K562 (cell line): ENCODE measurements at places on chromosomes 11 and 22.
A peak's percentile ranks its signal among the peaks of the same experiment; 100 is the strongest.

- DNase-seq = no peak
Observed at GRCh38 chr11:61037441-61038093, 64.7 kb upstream of the CD5 start.

DNA sequence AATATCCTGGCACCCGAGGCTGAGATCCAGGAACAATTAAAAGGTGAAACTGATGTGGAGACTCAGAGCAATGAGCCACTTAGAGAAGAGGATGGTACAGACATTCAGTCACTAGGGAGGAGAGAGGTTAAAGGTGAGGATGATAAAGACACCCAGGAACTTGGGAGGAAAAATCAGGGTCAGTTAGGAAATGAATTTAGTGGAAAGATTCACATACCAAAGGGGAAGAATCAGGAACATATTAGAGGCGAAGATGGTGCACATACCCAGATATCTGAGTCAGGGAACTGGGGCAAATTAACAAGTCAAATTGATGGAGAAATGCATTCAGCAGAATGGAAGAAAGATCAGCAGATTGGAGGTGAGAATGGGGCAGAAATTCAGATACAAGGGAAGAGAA, 4.1 kb upstream of the MEI1 start:
- DNase-seq = no peak

DNA sequence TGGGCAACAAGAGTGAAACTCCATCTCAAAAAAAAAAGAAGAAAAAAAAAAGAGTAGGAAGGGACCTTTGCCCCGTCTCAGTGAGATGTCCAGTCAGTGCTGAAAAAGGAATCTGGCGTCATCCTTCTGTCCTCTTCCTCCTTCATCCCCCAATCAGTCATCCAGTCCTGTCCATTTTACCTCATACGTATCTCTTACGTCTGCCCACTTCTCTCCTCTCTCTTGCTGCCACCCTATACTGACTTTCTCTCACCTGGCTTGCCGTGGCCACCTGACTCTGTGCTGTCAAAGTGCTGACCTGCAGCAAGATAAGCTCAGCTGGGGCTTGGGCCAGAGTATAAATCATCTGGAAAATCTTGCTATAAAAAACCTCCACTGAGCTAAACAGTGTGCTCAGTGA, 13.6 kb downstream of the SEPTIN3 start:
- DNase-seq = no peak

- DNase-seq = no peak
Observed at GRCh38 chr22:28406246-28406645, 273.4 kb downstream of the TTC28 start.

DNA sequence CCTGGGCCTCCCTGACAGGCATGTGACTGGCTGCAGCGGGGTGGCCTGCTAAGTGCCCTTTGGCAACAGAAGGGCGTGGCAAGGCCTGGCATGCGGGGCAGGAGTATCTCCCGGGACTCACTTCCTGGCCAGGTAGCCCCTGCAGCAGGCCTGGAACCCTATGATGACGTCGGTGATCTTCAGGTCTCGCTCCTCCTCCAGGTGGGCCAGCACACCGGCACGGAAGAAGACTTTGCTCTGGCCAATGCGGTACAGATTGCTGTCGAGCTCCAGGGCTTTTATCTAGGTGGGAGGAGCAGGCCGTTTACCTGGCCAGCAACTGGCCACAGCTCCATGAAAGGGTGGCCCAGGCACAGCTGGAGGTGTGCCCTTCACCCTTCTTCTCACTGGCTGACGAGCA, 50.9 kb downstream of the APOL1 start:
- DNase-seq = no peak

DNA sequence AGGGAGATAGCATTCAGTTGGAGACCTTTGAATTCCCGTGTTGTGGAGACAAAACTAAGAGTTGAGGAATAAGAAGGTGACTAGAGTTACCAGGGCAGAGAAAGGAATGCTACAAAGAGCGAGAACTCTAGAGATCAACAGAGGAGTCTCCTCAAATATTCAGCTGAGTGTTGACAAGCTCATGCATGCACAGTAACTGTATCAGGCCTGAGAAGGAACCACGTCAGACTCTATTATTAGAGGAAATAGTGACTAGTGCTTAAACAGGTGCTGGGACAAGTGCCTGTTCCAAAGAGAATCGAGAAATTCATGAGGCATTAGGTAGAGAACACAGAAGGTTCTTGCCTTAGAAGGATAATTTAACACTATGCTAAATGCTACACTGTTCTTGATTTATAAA, 333.8 kb upstream of the CHORDC1 start:
- no peak for DNase-seq

- DNase-seq = peak; percentile 39
Observed at GRCh38 chr22:50696799-50697561, 24.4 kb downstream of the SHANK3 start.

DNA sequence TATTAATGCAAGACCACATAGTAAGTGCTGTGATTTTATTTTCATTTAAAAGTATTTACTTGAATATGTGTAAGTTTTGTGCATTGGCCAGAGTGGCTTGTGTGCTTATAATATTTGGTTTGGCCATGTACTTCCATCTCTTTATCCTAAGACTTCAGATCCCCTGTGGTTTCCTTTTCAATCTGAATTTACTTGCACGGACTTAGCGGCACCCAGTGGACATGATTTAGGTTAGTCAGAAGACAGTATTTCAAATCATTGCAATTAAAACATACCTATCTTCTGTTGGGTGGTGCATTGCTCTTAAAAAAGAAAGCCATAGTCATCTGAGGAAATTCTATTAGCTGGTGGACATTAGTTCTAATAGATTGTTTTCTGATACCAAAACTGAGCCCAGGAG, 30.7 kb downstream of the PIWIL4 start:
- DNase-seq = peak; percentile 10

GRCh38 chr11:69241844-69242243, 52.1 kb upstream of the MYEOV start:
- no peak for DNase-seq

DNA sequence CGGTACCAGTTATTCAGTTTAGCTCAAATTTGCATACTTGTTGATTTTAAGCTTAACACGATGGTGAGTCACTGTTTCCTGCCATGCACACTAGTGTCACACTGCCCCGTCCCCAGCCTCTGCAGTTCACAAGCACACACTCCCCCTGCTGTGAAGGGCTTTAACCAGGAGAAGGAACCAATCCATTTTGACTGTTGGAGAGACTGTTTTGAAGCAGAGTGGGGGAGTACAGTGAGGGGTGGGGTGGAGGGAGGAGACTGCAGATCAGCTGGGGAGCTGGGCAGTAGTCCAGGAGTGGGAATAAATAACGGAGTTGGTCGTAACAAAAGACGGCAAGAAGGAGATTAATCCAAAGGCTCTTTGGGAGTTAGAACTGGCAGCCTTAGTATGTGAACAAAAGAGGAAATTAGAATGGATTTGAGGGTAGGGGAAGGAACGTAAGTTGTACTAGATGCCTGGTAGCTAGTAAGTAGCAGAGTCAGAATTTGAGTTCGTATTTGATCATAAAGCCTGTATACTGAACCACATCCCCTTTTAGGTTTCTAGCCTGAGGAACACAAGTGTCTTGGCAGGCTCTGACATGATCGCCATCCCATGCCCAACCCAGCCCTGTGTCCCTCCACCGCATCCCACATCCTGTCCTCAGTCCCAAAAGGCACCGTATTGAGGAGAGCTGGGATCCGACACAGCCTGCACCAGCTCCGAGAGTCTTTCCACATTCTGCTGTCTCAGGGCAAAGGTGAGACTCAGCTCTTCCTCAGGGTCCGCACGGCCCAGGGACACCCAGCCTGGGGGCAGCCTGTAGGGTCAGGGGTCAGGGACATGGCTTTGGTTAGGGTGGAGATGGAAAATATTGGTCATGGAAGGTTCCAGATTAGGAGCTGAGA, 862 bp downstream of the TPP1 start:
- peak; percentile 77 for DNase-seq

DNA sequence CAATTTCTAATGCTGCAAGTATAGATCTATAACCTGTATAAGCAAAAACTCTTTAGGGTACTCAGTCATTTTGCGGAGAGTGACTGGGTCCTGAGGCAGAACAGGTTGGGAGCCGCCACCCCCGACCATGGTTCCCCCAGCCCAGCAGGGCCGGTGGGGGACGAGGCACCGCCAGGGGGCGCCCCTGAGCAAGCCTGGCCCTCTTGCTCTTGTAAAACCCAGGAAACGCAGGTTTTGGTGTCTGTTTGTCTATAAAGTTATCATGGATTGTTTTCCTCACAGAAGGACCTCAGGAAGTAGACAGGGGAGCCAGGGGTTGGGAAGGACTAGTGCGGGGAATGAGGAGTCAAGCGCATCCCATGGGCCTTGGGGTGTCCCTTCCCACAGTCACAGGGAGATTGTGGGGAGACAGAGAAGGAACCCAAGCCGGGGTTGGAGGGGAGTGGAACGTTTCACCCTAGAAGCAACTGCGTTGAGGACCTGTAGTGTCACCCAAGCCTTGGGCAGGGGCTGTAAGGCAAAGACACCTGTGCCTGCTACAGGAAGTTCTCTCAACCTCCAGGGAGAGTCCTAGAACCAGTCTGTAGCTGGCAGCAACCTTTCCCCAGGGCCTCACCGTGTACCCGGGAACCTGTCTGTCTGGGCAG, 26.4 kb downstream of the KCTD17 start:
- peak; percentile 61 for DNase-seq
